ENCODE measurements at places on chromosomes 13 and 19.

- DNase-seq, result no peak
These were observed 4.1 kb downstream of the IRS2 start for GRCh38 chr13:109782066-109782822.

GRCh38 chr13:37599519-37599918, 951 bp upstream of the POSTN start:
- no peak for DNase-seq

GRCh38 chr13:40189426-40189825, 477.0 kb downstream of the FOXO1 start:
- no peak for DNase-seq

GRCh38 chr13:82165396-82166174, 1716.7 kb downstream of the SLITRK1 start:
- DNase-seq, result no peak

DNA sequence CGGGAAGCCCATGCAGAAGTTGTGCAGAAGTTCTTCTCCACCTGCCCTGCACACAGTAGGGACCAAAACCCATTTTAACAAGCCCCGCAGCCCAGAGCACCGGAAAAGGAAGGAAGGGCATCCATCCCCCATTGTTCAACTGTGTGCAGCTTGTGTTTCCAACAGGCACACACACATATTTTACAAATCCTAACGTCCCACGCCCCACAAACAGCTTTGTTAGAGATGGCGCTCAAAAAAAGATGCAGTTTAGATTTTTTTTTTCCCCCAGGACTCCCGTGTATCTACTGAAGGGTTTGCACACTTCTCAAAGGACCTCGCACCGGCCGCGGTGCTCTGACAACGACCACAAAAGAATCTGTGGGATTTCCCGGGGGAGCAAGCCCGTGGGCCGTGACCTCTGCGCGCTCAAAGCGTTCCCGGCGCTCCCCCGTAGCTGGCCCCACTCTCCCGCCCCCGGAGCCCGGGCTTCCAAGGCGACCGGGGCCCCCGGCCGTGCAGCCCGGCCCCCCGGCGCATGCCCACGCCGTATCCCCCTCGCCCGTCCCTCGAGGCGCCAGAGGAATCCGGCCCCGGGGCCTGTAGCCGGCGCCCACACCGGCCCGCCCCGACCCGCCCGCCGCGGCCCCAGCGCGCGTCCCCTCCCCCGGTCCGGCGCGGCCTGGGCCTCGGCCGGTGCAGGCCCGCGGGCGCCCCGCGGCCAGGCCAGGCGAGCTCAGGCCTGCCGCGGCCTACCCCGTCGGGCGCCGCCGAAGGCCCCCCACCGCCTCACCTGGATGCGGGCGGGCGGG, 523 bp downstream of the ELAVL1 start:
- no peak for DNase-seq

DNA sequence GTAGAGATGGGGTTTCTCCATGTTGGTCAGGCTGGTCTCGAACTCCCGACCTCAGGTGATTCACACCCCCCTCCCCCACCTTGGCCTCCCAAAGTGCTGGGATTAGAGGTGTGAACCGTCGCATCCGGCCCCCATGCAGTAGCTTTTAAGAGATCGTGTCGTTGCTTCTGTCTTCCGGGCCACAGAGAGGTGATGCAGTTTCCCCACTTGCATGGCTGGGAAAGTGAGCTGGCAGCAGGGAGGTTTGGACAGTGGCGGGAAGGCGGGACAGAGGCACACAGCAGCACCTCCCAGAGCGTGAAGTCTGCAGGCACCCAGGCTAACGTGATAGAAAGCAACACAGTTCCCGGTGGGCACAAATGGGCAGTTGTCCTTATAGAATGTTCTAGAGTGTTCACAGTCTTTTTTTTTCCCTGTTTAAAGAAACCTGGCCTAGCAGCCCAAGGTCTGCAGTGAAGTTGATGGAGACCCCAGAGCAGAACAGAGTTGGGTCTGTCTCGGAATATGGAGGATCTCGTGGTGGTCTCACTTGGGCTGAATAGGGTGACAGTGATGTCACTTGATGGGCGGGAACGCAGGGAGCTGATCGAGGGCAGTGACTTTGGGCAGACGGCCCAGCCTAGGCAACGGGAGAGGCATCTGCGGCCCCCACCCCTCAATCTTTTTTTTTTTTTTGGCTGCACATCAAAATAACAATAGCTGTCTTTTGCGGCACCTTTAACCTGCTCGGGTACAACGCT, 4.9 kb downstream of the UHRF1 start:
- no peak for DNase-seq
